Hepatocyte (in vitro differentiated cells): ENCODE measurements at places on chromosomes 7 and 10. TPM values are rescaled to one million over a fixed set of nuclear protein-coding genes. Genes with fewer than 3 reads are reported as not detected.

DNA sequence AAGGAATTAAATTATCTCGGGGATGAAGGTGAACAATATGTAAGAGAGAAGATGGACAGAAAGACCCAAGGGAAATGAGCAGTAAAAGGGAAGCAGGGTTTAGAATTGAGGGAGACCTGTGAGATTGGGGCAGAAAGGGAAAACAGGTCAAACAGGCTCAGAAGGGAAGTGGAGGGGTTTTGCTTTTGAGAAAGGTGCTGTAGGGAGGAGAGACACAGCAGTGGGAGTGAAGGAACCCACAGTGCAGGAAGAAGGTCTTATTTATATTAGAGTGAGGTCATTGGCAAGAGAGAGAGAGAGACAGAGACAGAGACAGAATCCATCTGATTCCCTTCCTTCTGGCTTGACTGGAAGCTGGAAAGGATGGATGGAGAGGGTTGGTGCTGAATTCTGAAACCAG is 3.5 kb upstream of the TCAF1 start:
- DNase-seq, result no peak

DNA sequence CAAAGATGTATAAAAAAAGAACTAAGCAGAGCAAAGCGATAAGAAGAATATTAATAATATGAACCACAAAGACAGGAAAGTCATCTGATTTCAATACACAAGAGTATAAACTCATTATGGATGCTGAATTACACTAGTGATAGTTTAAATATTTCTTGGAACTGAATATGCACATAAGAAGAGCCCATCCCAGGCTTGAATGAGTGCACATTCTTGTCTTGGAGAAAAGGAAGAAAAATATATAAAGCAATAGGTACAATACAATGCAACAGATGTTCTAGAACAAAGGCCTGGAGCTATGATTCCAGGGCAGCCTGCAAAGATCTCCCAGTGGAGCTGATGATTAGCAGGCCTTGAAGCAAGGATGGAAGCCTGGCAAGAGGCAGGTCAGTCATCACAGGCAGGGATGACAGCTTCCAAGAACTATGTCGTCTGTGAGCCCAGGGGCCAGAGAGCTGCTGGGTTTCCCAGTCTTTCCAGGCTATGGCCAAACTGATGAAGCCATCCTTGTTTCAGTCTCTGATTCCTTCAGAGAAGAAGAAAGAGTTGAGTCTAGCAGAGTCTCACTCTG is 277.6 kb downstream of the KCNMA1 start:
- no peak for DNase-seq

DNA sequence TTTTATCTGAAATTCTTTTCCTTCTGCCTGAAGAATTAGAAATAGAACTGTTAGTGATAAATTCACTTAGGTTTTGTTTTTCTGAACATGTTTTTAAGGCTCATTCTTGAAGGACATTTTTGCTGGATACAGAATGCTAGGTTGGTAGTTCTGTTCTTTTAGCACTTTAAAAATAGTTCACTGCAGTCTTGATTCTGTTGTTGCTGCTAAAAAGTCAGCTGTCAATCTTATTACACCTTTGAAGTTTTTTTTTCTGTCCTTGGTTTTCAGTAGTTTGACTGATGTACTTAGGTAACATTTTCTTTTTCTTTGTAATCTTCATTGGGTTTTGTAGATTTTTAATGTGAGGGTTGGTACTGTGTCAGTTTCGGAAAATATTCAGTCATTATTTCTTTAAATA is 48.7 kb downstream of the C1GALT1 start:
- no peak for DNase-seq

- DNase-seq, result no peak
Observed at GRCh38 chr10:47283848-47284247, 16.1 kb upstream of the GDF10 start.

DNA sequence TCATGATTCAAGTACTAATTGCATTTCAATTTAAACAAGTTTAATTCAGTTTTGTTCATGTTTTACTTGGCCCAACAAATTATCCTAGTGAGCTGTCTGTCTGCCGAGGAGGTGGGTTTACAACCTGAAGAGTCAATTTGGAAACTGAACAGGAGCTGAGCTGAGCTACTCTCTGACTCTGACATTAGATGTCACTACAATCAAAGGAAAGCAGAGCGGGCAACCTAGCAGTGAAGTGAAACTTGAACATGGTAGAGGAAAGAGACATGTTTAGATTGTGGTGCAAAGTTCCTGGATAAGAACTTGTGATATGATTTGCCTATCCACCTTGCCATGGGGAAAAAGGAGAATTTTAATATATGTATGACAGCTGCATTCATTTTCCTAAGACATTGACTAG is 9.6 kb upstream of the AGR3 start:
- peak; percentile 83 for DNase-seq

GRCh38 chr7:96026010-96026409 is 253.7 kb downstream of the DYNC1I1 start:
- DNase-seq, result no peak

GRCh38 chr7:23863209-23863787 is 153.3 kb downstream of the STK31 start:
- peak; percentile 56 for DNase-seq

- DNase-seq, result no peak
Observed at GRCh38 chr10:132420469-132420980, 23.5 kb downstream of the PWWP2B start.

Gene JCAD
- polyA plus RNA-seq, result 7.0 and 9.2 TPM in 2 replicates

Gene PPP1R17
- not detected in 2 replicates for polyA plus RNA-seq

Gene MEPCE
- 15.8 and 17.2 TPM in 2 replicates for polyA plus RNA-seq

Gene NUDT13
- 1.9 and 2.1 TPM in 2 replicates for polyA plus RNA-seq

Gene CFAP69
- 1.6 and 1.7 TPM in 2 replicates for polyA plus RNA-seq

Gene RSPH10B2
- not detected in 2 replicates for polyA plus RNA-seq
